ENCODE measurements at places on chromosomes 11 and 22.

GRCh38 chr11:10752486-10752885, 1.4 kb downstream of the CTR9 start:
- no peak for DNase-seq

GRCh38 chr11:133516845-133517244, 15.5 kb downstream of the OPCML start:
- no peak for DNase-seq

GRCh38 chr11:114876234-114876633, 197.9 kb downstream of the NXPE2 start:
- no peak for DNase-seq

- no peak for DNase-seq
Measured at GRCh38 chr22:46639843-46640242, 19.7 kb downstream of the GRAMD4 start.

- DNase-seq: peak; percentile 5
Measured at GRCh38 chr11:79547256-79547655, 106.4 kb upstream of the TENM4 start.

DNA sequence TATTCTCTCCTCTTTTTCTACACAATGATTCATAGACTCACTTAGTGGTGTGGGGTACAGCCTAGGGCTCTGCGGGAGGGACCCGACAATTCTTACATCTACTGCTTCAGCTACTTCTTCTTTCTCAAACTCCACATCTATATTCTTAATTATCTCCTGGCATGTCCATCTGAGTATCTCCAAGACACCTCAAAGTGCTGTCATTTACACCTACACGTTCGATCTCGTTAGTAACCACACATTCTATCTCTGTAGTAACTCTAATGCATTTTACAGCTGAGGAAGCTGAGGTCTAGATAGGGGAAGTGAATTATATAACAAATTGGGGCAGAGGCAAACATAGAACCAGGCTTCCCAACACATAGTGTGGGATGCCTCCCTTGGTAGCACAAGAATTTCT, 27.7 kb upstream of the RRM1 start:
- no peak for DNase-seq

GRCh38 chr22:36129486-36130388, 30.8 kb downstream of the APOL3 start:
- no peak for DNase-seq

GRCh38 chr11:34169686-34170085, 64.3 kb downstream of the NAT10 start:
- DNase-seq: no peak

GRCh38 chr11:66056501-66056900, 4.3 kb downstream of the SF3B2 start:
- DNase-seq: no peak

GRCh38 chr11:31798554-31799434, 12.3 kb downstream of the PAX6 start:
- DNase-seq: no peak

DNA sequence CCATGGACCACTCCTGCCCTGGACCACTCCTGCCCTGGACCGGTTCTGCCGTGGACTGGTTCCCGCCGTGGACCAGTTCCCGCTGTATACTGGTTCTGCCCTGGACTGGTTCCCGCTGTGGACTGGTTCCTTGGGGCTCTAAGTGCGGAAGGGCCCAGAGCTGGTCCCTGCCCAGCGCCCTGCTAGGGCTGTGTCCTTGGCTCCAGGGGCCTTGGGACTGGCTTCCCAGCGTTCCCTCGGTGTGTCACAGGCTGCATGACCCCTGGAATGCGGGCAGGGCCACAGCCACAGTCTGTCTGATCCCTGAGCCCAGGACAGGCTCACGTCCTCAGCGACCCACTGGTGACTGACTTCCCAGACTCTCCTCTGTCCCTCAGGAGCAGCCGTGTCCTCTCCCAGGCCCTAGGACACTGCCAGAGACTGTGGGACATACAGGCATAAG, 412.2 kb downstream of the TBC1D22A start:
- no peak for DNase-seq

DNA sequence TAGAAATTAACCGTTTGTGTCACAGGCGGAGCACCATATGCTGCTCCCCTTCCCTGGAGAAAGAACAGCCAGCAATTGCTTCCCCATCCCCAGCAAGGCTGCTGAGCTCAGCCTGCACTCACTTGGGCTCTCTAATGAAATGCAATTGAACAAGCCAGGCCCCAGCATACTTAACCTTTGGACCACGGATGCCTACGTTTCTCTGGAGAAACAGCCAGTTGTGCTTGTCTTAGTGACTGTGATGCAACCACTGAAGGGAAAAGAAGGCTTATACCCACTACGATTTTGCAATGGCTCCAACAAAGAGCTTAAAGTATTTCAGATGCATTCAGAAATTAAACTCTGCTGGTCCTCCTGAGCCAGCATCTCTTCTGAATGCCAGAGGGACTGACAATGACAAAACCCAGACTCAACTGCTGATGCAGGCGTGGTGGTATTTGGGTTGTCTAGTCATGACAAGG, 51.3 kb upstream of the SESN3 start:
- no peak for DNase-seq

DNA sequence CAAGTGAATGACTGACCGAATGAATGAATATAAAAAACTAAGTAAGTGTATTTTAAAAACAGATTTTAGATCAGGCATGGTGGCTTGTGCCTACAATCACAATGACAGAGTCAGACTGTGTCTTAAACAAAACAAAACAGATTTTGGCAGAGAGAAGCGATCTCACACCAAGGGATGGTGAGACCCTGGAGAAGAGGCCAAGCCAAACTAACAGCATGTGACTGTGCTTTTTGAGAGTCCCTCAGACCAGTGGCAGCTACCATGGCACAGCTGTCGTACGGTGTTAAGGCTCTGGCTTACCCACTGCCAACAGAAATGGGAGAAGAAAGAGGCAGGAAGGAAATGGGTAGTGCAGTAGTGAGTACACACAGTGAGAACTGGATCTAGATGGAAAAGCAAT, 60.6 kb downstream of the SGSM3 start:
- no peak for DNase-seq

DNA sequence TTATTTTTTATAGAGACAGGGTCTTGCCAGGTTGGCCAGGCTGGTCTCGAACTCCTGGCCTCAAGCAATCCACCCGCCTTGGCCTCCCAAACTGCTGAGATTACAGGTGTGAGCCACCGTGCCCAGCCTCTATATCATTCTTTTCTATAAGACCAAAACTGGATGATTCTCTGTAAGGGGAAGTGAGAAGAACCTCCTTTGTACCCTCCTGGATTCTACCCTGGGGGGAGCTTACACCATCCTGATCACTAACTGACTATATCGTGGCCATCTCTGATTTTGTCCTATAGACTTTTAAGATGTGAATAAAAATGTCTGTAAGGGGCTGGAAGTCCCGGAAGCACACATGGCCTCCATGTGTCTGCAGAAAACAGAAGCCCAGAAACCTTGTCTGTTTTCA, 9.1 kb downstream of the PIWIL4 start:
- no peak for DNase-seq

- no peak for DNase-seq
Measured at GRCh38 chr22:46068593-46069491, 81.5 kb upstream of the PPARA start.

GRCh38 chr22:49800408-49801238, 27.1 kb downstream of the BRD1 start:
- DNase-seq: no peak

DNA sequence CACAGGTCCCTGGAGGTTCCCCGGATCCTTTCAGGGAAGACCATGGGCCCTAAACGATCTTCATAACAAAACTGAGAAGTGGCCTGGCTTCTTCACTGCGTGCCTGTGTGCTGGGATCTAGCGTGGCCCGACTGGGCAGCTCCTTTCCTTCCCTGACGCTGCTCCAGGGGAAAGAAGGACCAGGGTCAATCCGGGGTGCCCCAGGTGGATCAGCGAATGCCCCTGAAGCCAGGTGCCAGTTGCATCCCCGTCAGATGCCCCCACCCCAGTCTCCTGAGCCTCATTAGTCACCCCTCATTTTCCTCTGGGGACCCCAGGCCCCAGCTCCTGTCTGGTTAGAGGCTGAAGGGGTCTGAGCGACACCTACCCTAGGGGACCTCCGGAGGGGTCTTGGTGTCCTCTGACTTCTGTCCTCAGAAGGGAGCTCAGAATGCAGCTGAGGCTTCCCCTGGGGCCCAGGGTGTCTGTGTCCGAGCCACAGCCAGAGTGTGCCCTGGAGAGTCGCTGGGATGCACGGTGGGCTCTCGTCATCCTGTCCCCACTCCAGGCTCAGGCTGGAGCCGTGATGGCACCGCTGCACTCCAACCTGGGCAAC, 18.7 kb upstream of the MUC6 start:
- no peak for DNase-seq

DNA sequence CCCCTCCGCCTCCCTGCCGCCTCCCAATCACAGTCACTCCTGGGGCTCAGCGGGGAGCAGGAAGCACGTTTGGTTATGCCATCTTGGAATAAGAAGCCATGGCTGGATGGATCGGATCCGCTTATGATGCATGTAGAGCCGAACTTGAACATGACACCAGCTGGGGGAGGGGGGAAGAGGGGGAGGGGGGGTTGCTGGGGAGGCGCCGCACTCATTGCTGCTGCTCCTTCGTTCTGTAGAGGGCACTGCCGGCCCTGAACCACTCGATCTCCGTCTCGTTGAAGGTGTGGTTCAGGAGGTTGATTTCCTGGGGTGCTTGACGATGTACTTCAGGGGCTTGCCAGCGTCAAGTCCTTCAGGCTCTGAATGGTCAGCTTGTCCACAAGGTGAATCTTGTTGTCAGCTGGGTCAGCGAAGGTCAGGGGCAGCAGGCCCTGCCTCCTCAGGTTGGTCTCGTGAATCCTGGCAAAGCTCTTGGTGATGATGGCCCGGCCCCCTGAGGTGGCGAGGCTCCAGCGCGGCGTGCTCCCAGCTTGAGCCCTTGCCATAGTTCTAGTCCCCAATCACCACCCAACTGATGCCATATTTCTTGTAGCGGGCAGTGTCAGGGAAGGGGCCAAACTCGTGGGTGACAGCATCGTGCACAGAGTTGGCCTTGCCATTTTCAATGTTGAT, 476.9 kb upstream of the ISX start:
- no peak for DNase-seq

GRCh38 chr11:73295996-73296318, 12.1 kb upstream of the ARHGEF17 start:
- no peak for DNase-seq

- DNase-seq: no peak
Measured at GRCh38 chr22:20805972-20806471, 32.1 kb downstream of the SERPIND1 start.

DNA sequence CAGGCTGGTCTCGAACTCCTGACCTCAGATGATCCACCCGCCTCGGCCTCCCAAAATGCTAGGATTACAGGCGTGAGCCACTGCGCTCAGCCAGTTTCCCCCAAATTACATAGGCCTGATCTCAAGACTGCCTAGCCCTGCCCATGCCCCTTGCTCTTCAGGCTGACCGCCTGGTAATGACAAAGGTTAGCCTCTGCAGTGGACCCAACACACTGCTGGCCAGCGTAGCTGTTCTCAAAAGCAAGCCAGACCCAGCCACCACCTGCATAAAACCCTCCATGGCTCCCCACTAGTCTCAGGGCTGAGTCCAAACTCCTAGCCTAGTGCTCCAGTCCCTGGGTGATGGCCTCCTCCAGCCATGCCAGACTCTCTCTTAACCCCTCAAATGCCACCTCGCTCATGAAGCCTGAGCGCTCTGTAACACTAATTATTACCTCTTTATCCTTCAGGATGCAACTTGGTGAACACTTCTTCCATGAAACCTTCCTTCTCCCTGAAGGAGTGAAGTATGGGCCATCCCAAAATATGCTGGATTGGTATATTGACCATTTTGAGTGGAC, 836 bp upstream of the RSPH14 start:
- no peak for DNase-seq

DNA sequence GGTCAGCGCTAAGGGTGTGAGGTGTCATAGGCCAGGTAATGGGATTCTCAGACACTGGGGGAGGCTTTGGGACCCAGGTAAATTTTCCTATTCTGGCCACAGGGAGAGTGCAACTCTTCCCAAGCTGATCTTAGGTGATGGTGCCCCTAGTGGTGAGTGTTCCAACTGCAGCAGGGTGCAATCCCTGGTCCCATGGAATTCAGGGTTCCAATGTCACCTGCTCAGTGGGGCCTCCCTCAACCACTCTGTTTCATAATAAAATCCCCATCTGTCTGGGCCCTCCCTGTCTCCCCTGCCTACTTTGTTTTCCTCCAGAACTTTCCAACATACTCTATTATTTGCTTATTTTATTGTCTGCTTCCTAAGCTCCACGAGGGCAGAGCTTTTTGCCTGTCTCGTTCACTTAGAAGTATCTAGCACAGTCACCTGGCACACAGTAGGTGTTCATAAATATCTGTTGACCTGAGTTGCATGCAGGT, 2.9 kb upstream of the SGSM1 start:
- DNase-seq: peak; percentile 5

DNA sequence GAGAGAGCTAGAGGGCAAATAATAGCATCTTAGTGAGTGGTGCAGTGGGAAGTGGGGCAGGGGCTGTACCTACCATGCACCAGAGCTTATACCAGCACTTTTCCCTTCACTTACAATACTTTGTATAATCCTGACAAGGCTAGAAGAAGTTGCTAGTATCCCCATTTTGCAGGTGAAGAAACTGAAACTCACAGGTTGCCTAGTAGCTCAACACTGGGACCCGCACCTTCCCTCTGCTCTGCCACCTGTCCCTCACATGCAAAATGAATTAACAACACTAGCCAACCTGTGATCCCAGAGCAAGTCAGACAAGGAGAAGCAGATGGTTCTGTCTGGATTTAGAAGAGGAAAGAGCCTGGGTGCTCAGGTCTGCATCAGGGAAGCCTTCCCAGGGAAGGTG, 510.4 kb downstream of the BUD13 start:
- no peak for DNase-seq

DNA sequence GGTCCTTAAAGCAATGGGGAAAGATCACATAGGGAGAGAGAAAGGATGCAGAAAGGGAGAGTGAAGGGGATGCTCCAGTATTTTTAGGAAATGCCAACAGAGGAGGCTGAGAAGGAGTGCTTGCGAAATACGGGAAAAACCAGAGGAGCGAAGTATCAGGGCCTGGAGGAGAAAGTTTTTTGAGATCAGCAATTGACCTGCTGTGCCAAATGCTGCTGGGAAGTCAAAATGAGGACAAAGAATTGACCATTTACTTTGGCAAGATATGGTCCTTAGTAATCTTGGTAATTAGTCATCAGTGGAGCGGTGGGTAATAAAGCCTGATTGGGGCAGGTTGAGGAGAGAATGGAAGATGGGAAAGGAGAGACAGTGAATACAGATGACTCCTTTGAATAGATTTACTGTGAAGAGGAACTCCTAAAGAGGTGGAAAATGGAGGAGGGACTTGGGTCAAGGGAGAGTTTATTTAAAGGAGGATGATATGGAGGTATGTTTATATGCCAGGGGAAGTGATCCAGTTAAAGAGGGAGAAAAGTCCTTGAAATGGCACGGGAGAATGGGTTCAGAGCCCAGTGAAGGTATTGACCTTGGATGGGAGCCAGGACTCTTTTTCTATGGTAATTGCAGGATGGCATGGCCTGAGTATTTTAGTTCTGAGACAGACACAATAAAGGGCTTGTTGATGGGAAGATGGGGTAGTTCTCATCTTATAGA, 111.5 kb downstream of the PKNOX2 start:
- DNase-seq: no peak

Measured in astrocyte of the cerebellum (primary cell).